ENCODE measurements at places on chromosomes 5 and 9. TPM values are rescaled to one million over a fixed set of nuclear protein-coding genes. Genes with fewer than 3 reads are reported as not detected.

The MOB3B gene
- 1.5 TPM for total RNA-seq

The AGXT2 gene
- total RNA-seq = not detected

The CYSRT1 gene
- not detected for total RNA-seq

The STPG3 gene
- total RNA-seq = 1.4 TPM

The OR1J2 gene
- not detected for total RNA-seq

DNA sequence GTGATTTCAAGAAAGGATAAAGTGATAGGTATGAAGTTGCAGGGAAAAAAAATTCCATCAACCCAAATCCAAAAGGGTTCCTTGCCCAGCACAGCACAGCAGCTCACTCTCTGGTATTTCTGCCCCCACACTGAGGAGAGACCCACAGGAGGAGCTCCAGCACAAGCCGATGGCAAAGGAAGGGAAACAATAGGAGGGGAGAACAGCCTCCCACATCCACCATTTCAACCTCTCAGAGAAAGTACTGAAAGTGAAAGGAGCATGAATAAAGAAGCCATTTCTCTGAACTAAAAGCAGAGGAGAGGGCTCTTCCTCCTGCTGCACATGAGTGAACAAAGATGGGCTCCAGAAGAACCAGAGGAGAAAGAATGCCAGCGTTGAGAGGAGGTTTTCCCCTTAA lies 54.9 kb upstream of the ZSWIM6 start:
- DNase-seq = no peak

GRCh38 chr5:167525004-167525403 lies 766.4 kb upstream of the WWC1 start:
- no peak for DNase-seq

DNA sequence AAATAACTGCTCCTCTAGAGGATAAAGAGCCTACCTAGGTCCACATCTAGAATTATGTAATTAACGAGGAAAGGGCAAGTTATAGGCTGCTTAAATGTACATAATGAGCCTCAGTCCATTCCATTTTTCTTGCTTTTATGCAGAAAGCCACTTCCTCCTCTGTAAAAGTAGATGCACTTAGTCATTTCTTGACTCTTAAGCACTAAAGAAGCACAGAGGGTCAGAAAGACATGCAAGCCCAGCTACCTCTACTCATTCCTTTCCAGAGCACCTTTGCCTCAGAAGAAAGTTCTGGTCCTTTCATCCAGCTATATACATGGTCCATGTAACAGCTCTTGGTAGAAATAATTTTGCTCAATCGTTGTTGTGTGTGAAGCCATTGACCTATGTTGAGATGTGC lies 308.0 kb upstream of the NREP start:
- DNase-seq = no peak

GRCh38 chr5:76715486-76715735 lies 515 bp upstream of the F2R start:
- no peak for DNase-seq

DNA sequence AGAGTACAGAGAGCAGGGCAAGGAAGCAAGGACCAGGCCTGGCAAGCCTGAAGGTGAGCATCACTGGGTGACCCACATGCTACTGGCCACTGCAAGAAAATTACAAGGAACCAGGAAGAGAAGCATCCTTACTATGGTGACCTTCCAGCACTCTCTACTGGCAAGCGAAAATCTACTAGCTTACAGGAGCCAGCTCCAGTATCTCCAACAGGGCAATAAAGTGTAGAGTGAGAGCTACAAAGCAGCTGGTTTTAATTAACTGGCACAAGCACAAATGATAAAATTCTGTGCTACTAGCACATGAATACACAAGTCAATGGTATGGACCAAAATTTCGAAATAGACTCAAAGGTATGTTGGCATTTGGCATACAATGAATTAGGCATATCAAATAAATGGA lies 113.3 kb upstream of the CAST start:
- no peak for DNase-seq

- DNase-seq = no peak
These were observed 145.4 kb downstream of the NMUR2 start for GRCh38 chr5:152259702-152260101.

DNA sequence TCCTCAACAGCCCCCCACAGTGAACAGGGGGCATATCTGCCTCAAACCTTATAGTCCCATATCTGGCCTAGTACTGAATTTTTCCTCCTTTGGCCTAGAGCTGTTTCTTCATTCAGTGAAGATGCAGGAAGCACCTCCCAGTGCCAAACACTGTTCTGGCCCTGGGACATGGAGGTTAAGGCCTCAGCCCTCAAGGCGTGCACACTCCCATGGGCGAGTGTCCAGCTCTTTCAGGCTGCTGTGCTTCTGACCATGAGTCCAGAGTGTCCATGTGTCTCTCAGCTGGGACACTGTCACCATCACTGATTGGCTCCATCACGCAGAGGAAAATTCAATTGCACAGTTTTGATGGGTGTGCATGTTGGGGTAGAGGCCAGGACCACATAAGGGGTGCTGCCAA lies 151.5 kb downstream of the PAX5 start:
- peak; percentile 5 for DNase-seq

DNA sequence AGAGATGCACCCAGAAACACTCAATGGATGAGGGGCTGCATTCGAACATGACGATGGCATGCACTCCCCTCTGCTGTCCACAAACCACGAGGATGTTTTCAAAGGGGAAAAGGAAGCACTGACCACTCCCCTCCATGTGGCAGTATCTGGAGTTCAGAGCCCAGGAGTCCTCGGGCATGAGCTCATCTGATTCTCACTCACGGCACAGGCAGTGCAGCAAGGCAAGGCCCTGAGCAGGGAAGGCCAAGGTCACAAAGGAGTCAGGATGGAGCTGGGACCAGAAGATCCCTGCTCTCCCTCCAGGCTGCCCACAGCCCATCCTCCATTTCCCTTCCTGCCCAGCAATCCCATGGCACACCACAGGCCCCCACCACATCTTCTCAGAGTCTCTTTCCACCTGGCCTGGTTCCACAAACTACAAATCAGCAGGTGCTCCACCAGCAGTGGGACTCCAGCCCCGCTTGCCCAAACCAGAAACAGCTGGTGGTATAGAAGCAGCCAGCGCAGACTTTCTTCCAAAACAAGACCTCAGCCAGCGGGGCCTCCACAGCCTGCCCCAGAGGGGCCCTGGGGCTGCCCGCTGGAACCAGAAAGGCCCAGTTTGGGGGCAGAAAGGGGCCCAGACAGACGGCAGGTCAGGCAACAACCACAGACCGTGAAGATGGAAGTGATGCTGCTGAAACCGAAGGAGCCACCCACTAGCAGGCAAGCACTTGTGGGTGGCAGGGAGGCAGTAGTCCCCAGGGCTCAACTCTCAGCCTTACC lies 12.2 kb downstream of the TNIP1 start:
- no peak for DNase-seq

- DNase-seq = no peak
These were observed 102.0 kb upstream of the FSTL4 start for GRCh38 chr5:133714161-133714915.

- no peak for DNase-seq
These were observed 42.1 kb downstream of the OTULIN start for GRCh38 chr5:14706615-14707021.

- peak; percentile 83 for DNase-seq
These were observed 22.3 kb downstream of the FAM78A start for GRCh38 chr9:131253891-131254491.

DNA sequence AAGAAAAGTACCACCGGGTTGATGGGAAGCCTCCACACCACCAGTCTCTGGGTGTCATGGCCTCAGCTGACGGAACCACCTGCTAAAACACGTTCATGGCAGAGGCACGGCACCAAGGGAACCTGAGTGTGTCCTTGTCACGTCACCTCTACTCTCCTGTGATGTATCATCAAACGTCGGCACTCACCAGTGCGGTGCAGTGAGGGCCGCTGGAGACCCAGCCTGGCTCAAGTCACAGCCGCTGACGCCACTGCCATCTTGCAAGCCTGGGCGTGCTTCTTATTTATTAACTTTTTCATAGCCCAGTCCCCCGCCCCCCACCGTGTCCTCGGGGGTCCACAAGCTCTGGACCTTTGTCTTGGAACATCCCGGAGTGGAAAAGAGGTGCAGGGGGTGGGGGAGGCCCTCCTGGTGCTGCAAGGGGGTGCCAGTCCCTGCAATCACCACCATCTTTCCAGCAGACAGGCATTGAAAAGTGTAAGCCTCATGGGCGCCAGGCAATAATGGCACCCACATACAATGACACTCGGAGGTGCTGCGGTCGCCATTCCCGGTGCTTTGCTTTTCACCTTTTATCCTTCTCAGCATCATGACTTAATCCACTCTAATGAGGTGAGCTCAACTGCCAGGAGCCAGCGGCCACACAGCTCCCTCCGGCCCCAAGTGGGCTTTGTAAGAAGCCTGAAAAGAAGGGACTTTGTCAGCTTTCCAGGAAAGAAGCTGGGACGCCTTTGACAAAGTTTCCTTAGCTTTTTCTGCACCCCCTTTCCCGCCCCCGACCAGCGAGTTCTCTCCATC lies 202.3 kb upstream of the IRX1 start:
- no peak for DNase-seq

DNA sequence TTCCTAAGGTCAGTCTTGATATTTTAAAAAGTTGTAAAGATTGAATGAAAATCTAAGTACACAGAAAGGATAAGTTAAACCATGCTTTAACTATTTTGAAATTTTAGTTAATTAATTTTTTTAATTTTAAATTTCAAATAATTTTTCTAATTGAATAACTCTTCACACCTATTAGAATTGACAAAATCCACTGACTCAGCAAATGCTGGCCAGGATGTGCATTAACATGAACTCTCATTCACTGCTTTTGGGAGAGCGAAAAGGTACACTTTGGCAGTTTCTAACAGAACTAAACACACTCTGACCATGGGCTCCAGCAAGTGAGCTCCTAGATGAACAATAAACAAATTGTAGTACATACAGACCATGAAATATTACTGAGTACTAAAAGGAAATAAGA lies 209.5 kb downstream of the PTPRD start:
- no peak for DNase-seq

DNA sequence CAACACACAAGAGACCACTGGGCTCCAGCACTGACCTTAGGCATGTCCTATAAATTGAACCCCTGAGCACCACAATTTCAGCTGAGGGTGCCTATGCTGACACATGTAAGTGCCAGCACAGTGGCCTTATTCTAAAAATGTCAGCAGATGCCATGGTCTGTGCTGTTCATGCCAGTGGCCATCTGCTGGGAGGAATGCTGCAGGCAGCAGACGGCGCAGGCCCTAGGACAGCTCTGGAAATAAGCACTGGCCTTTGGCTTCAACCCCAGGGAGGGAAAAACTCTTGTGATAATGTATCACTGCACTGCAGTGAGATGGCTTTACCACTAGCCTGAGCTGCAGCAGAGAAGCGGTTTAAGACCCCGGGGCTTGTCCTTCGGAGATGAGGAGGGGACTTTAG lies 98.5 kb downstream of the SYK start:
- DNase-seq = no peak

GRCh38 chr9:136499935-136500910 lies 17.4 kb upstream of the SEC16A start:
- DNase-seq = no peak

DNA sequence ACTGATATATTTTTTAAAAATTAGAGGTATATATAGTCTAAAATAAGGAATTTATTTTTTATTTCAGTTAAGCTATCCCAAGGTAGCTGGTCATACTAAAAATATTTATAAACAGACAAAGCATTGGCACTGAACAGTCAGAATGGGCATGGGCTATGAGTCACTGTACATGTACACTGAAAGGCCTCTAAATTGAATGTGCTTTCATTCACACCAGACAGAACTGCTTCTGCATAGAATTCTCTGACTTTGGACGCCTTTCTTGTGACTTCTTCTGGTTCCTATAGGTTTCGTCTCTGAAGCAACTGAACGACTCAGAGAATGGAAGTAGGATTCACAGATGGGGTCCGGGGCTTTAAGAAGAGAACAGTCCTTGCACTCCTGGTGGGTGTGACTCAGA lies 394.8 kb upstream of the MEF2C start:
- DNase-seq = no peak

DNA sequence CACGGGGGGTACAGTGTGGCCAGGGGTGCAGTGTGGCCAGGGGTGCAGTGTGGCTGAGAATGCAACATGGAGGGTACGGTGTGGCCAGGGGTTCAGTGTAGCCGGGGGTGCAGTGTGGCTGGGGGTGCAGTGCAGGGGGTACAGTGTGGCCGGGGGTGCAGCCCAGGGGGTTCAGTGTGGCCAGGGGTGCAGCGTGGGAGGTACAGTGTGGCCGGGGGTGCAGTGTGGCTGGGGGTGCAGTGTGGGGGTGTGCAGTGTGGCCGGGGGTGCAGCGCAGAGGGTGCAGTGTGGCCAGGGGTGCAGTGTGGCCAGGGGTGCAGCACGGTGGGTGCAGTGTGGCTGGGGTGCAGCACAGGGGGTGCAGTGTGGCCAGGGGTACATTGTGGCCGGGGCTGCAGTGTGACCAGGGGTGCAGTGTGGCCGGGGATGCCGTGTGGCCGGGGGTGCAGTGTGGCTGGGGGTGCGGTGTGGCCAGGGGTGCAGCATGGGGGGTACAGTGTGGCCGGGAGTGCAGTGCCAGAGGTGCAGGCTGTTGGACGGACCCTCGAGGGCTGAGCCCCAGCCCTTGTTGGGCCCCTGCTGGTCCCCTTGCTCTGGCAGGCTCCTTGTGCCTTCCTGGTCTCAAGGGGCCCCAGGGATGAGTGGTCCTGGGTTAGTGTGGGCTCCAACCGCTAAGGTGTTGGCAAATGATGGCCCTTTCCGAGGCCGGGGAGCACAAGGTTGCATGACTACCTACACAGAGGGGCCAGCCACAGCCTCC lies 17.9 kb downstream of the TPPP start:
- peak; percentile 40 for DNase-seq

- no peak for DNase-seq
These were observed 26.8 kb downstream of the WWC1 start for GRCh38 chr5:168318240-168318639.

DNA sequence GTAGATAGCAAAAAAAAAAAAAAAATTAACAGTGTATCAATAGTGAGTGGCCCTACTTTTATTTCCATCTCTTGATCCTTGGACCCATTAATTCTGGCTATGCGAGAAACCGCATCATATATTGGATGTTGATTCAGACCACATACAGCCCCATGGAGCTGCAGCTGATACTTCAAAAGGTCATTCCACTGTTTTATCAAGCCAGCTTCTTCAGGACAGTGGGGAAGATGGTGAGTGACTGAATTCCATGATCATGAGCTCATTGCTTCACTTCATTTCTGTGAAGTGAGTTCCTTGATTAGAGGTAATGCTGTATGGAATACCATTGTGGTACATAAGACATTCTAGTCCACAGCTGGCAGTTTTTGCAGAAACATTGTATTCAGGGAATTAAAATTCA lies 222.9 kb upstream of the MEF2C start:
- DNase-seq = no peak

DNA sequence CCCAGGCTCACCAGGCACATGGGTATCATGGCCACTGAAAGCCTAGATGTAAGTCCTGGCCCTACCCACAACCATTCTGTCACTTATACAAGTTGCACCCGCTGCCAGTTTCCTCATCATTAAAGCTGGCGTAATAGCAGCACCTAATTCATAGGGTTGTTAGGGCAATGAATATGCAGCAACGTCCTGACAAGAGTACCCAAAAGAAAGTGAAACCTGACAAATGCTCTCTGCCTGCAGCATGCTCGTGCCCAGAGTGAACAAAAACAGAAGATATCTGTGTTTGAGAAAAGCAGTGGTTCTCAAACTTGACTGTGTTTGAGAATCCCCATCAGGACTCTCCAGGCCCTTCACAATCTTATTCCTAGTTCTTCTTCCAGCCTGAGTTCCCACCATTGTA lies 632.4 kb downstream of the SEMA5A start:
- DNase-seq = no peak

Measured in Right ventricle myocardium inferior (tissue), 1 donor.